Suppressor macrophage treated with lipopolysaccharide for 1 hour (primary cell): ENCODE measurements at places on chromosomes 6 and 20.

DNA sequence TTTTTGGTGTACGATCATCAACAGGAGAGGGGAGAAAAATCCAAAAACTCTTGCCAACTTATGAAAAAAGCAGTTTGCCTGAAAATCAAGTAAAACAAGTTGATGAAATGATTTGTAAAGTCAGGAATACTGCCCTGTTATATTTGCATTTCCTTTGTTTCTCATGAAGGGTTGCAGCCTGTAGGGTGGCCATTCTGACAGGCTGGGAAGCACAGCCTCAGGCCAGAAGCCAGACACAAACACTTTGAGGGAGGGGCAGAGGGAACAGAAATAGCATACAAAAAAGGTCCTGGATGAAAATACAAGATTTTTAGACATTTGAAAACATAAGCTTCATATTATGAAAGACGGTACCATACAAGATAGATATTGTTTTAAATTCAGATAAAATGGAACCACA is 109.8 kb downstream of the DTNBP1 start:
- DNase-seq = no peak

GRCh38 chr6:86756640-86757229 is 180.6 kb upstream of the HTR1E start:
- DNase-seq = no peak

GRCh38 chr6:44652547-44652946 is 265.0 kb downstream of the CDC5L start:
- no peak for DNase-seq

DNA sequence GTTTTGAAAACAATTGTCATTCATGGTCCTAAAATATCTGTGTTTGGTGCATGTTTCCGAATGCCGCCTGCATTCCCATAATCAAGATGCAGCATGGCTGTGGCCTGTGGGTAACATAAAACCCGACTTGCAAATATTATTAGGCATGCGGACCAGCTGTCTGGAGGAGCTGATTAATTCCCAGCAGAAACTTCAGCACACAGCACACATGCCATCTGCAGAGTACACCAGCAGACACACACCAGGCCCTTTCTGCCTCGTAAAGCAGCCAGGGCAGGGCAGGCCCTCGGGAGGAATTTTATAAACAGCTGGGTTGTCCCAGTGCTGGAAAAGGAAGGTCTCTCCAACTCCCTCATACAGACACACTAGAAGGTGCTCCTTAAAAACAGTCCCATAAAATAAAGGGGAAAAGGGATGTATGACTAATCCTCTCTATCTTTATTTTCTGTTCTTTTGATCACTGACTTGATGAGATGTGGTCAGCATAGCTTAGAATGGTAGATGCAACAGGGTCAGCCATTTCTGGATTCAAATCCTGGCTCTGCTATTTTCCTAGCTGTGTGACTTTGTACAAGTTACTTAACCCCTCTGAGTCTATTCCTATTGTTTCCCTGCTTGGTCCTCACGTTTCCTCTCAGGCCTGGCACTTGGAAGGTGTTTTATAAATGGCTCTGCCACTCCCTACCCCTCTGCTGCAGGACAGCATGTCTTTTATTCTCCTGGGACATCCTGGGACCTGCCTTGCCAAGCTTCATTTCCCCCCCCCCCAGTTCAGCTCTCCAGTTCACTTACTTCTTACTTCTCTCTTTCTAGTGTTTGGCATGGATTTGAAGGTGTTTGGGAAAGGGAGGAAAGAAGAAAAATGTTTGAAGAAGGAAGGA is 85.9 kb upstream of the TRAF3IP2 start:
- no peak for DNase-seq

GRCh38 chr6:131331873-131332781 is 196.9 kb downstream of the AKAP7 start:
- DNase-seq = no peak

GRCh38 chr6:105587349-105588122 is 184.7 kb upstream of the PREP start:
- no peak for DNase-seq

DNA sequence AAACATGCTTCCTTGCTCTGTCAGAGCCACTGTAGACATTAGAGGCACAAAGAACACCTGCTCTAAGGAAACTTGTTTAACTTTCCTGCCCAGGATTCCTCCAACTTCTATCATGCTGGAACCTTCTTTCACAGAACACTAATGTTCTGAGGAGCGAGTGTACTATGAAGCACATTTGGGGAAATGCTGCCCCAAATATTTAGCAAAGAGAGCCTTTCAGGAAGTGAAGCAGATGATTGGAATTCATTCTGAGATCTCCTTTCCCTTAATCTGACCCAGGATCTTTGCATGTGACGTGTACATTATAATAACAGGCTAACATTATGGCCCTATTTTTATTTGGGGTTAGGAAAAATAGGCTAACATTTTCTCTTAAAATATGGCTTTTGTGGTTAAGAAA is 21.0 kb upstream of the FYN start:
- no peak for DNase-seq

DNA sequence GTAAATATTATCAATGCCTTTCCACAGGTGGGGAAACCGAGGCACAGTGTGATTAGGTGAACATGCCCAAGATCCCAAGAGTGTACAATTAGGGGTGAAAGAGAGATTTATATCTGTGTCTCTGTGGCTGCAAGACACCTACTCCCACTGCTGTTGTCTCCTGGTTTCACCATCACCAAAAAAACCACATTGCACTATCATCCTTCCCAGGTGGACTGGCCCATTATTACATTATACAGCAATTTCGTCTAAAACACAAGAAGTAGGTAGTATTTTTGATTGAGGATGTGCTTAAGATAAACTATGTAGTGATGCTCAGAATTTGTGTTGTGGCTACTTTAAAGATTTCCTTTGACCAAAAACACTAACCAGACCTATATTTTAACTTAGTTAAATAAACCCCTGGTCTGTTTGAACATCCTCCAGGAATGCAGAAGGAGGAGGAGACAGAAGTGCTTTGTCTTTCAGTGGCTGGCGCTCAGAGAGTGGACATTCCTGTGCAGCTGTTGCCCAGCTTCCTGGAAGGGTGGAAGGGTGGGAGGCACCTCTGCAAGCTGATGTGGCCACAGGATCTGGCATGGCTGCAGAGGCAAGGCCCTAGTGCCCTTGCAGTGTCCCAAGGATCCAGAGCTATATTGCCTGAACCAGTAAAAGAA is 23.8 kb downstream of the DCBLD1 start:
- no peak for DNase-seq

DNA sequence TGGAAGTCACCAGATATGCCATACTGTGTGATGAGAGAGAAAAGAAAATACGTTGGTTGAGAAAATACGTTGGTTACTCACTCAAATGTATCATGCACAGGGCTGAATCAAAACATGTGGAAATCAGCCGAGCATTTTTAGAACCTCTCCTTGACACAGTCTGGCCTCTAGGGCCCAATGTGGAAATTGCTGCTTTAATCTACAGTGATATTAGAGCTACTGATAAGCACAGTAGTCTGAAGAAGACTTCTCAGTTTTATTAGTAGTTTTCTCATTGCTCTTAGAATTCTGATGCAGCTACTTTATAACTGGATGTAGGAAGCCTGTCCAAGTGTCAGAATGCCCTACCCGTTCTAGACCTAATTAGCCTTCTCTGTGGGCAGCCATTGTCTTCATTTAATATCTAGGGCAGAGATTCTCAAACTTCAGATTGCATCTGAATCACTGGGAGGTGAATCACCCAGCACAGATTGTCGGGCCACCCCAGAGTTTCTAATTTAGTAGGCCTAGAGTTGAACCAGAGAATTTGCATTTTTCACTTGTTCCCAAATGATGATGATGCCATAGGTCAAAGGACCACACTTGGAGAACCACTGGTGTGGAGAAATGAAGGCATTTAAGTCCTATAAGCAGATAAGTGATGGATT is 229.1 kb downstream of the PLCB1 start:
- DNase-seq = peak; percentile 82

- no peak for DNase-seq
These were observed 19.1 kb downstream of the FBXL4 start for GRCh38 chr6:98928688-98929087.

DNA sequence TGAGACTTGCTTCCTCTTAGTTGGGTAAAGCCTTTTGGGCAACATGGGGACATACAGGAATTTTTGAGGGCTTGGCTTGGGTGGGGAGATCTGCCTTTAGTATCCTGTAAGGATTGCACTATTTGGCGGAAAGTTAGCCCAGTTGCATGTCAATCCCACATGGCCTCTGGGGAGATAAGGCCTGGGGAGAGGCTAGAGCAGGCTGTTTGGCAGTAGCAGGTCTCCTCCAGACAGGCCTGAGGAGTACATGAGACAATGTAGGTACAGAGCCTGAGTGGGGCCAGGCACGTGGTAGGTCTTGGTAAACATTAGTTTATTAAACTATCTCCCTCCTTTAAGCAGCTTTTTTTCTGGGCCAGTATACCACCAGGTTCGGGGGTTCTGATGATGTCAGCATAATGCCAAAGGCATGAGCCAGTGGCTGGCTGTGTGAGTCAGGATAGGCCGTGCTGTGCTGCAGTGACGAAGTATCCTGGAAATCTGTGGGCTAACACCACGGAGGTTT is 147.9 kb downstream of the VEGFA start:
- peak; percentile 85 for DNase-seq

DNA sequence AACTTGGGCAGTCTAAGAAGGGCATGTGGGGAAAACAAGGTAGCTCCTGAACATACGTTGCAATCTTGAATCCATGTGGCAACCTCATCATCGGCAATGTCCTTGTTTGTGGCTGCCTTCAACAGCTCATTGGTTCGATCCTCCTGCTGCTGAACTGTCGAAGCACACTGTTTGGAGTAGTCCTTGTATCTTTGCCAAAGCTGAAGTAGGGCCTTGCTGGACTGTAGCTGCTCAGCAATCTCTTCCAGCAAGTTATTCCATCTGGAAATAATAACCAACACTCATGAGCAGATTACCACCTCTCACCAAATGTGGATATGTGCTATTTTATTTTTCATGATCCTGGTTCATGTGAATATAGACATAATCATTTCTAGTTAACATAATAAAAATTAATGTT is 413.3 kb downstream of the ESR1 start:
- no peak for DNase-seq

DNA sequence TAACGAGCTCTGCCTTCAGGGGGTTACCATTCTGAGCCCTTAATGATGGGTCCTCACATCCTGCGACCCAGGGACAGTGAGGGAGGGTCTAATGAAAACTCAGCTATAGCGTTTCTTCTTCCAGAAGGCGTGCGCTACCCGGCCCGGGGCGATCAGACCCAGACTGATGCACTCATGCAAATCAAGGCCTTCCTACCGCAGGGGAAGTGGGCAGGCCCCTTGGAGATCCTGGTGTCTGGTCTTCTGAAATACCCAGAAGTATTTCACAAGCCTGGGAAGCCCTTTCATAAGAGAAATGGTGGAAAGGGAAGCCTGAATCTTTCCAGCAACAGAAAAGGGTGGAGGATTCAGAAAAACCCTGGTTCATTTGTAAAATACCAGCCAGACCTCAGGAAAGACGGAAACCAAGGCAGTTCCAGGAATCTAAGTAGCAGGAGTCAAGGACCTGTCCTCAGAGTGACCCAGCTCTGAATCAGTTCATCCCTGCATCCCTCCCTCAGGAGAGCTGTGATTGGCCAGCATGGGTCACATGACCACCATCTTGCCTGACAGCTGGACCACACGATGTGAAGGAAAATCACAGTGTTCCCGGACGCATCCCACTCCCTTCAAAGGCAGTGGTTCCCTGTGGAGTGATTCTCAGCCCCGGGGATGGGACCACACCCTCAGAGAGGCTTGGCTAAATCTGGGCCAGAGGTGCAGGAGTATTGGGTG is 12.7 kb downstream of the BFSP1 start:
- peak; percentile 88 for DNase-seq

DNA sequence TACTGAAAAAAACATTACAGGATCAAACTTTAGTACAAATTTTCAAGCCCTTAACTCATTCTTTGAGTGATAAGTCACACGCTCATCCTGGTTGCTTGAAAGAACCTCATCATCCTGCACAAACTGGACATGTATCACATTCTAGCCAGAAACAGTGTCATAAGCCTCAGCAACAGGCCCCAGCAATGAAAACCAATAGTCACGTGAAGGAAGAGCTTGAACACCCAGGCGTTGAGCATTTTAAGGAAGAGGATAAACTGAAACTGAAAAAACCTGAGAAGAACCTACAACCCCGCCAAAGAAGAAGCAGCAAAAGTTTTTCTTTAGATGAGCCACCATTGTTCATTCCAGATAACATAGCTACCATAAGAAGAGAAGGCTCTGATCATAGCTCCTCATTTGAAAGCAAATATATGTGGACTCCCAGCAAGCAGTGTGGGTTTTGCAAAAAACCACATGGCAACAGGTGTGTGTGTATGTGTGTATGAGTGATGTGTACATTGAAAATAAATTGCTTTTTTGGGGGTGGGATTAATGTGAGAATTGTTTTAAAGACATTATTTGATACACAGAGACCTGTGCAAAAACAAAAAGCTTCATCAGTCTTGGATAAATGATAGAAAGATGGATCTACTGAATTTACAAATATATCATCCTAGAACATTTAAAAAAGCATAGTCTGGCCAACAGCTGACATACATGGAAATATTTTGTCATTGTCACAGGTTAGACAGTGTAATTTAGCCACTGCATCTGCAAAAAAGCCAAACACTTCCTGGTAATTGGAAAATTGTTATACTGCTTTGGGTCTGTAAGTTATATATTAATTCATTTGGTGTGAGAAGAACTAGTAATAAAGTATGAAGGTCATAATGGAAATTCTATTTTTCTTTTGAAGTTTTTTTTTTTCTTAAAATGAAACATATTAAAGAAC is 50.1 kb downstream of the PHF3 start:
- peak; percentile 78 for DNase-seq

DNA sequence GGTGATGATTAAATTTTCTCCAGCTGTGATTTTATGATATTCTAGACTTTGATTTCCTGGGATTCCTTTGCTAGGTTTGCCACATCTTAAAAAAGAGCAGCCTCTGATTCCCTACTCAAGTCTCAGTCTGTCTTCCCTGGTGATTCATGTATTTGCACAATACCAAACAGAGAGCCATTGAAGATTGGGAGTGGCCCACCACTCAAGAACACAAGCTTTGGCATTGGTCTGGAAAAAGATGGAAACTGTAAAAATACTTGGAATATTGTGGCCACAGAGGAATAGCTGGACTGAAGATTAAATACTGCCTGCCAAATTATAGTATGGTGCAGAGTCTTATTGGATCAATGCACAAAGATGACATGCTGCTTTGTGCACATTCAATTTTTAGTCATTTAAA is 32.9 kb downstream of the PTCHD4 start:
- DNase-seq = no peak

DNA sequence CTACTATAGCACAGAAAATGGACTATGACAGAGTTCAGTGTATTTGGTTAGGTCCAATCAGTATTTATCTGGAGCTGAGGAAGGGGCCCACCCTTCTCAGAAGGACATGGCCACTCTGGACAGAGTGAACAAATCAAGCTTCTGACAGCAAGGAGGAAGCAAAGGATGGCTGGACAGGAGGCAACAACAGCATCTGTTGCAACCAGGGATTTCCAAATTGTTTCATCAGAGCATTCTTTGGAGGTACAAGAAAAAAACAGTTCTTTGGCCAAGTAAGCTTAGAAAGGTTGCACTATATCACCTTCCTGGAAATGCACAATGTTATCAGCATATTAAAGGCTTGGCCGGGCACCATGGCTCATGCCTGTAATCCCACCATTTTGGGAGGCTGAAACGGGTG is 118.7 kb upstream of the SLC22A16 start:
- DNase-seq = peak; percentile 36

GRCh38 chr6:53513056-53513455 is 31.8 kb downstream of the GCLC start:
- DNase-seq = no peak
